ENCODE measurements at places on chromosomes 11 and 22.

GRCh38 chr22:50704510-50705218 lies 32.0 kb downstream of the SHANK3 start:
- DNase-seq: no peak

- no peak for DNase-seq
These were observed 33.8 kb downstream of the OR2AG2 start for GRCh38 chr11:6737872-6738466.

DNA sequence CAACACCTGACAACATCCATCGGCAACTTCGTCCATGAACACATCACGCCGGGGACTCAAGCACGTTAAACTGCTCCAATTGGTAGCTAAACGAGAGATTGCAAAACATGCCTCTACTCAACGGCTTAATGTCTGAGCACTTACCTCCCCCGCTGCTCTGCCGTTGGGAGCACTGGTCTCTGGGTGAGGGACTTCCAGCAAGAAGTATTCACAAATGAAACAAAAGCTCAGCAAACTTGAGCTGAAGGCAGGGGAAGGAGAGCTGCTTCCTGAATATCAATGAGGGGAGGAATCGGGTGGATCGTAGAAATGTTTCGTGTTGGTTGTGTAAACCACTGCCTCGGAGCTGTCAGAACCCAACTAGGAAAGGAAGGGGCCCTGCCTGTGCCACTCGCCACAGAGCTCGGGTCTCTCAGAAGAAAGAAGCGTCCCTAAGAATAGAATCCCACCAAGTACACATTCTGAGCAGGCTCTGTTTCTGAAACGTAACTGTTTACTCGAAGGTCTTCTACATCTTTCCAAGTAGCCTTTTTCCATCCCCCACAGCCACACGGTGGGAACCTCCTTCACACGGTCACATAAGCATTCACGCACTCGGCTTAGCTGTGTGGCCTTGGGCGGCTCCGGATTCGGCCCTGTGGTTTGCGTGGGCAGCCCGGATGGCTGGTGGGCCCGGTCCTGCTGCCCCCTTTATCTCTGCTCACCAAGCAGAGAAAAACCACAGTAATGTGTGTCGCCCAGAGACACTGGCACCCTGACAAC lies at the start of gene MLC1:
Gene MLC1, minus strand, starts transcription at position 216 of the 762 bp plus-strand sequence. CDS start 524 bp downstream, outside the sequence.
- DNase-seq: no peak

- DNase-seq: no peak
These were observed 13.7 kb downstream of the GLYATL2 start for GRCh38 chr11:58830673-58831301.

GRCh38 chr11:122020902-122021301 lies 95.1 kb downstream of the BLID start:
- DNase-seq: no peak

DNA sequence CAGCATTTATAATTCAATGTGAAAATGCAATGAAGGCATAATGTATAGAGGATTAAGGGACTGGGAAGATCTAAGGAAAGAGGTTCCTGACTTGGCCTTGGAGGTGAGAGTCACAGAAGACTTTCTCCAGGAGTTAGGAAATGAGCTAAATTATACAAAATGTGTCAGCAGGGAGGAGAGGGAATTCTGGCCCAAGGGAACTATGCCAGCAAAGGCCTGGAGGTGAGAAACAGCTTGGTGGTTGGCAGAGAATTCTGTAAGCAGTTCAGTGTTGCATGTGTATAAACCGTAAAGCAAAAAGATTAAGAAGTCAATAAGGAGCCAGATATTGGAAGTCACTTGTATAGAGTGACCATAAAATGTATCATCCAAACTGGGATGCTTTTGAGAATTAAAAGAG lies 142.2 kb upstream of the SESN3 start:
- no peak for DNase-seq

DNA sequence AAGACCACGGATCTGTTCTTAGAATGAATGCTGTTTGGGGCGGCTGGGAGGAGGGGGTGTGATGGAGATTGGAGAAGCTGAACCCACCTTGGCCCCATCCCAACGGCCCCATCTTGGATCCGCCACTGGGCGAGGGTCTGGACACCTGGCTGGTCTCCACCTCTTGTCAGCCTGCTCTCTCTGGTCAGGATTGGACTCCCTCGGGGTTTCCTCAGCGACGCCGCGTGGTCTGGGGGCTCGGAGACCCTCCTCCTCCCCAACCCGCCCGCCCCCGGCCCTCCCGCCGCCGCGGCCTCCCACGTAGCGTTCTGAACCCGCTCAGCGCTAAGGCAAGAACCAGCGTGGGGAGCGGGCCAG lies 4.3 kb upstream of the FLI1 start:
- DNase-seq: no peak

GRCh38 chr11:129257512-129257911 lies 65.4 kb upstream of the ARHGAP32 start:
- DNase-seq: no peak
